NCI-H345 (cell line): ENCODE measurements at places on chromosomes 16 and 17.

DNA sequence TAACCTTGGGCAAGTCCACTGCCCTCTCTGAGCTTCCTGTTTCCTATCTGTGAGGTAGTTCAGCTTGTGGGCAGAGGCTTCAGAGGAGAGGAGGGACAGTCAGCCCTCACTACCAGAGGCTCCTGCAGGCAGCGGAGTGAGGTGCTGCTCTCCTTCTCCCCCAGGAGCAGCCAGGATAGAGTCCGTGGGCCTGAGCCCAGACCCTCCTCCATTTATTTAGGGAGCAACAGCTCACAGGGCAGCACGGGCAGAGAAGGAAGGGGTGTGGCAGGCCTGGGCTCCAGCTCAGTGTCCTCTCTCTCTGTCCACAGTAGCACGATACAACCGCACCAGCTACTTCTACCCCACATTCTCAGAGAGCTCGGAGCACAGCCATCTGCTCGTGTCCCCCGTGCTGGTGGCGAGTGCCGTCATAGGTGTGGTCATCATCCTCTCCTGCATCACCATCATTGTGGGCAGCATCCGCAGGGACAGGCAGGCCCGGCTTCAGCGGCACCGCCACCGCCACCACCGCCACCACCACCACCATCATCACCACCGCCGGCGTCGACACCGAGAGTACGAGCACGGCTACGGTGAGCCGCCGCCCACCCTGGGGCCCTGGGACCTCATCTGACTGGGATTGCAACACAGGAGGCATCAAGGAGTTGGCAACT lies 42.3 kb downstream of the BEAN1 start:
- DNase-seq, result no peak

- DNase-seq, result no peak
Observed at GRCh38 chr17:68910251-68910705, 44.9 kb downstream of the ABCA8 start.

DNA sequence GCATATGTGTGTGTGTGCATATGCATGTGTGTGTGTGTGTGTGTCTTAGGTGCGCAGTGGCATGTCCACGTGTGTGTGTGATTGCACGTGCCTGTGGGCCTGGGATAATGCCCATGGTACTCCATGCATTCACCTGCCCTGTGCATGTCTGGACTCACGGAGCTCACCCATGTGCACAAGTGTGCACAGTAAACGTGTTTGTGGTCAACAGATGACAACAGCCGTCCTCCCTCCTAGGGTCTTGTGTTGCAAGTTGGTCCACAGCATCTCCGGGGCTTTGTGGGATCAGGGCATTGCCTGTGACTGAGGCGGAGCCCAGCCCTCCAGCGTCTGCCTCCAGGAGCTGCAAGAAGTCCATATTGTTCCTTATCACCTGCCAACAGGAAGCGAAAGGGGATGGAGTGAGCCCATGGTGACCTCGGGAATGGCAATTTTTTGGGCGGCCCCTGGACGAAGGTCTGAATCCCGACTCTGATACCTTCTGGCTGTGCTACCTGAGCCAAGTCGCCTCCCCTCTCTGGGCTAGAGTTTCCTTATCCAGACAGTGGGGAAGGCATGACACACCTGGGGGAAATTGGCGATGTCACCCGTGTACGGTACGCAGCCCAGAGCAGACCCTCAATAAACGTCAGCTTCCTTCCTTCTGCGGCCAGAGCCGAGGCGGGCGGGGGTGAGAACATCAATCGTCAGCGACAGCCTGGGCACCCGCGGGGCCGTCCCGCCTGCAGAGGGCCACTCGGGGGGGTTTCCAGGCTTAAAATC lies 47.6 kb downstream of the IL21R start:
- no peak for DNase-seq

GRCh38 chr16:1295465-1295864 lies 14.0 kb upstream of the UBE2I start:
- DNase-seq, result no peak

GRCh38 chr16:15572329-15573001 lies 70.5 kb downstream of the MARF1 start:
- DNase-seq, result no peak

DNA sequence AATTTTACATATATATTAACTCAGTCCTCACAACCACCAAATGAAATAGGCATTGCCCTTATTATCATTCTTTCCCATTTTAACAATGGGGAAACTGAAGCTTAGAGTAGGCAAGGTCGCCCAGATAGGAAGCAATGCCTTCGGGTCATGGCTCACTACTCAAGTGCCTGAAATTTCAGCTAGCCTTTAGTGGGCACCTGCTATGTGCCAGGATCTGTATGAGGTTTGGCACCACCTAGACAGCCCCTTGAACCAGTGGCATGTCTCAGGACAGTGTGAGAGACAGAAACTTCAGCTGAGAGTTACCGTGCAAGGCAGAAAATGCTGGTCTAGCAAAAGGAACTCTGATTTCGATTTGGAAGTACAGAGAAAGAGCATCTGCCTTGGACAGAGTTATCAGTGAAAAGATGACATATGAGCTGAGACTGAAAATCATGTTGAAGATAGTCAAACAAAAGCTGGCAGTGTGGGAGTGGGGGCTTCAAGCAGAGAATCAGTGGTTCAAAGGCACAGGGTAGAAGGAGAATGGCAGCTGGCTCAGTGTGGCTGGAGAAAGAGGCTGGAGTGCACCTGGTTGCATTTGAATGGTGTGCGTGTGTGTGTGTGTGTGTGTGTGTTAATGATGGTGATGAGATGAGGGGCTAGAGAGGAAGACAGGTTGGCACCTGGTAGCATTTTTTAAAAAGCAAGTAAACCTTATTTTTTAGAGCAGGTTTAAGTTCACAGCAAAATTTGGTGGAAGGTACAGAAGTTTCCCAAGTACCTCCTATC lies 29.1 kb downstream of the CDH13 start:
- DNase-seq, result no peak

DNA sequence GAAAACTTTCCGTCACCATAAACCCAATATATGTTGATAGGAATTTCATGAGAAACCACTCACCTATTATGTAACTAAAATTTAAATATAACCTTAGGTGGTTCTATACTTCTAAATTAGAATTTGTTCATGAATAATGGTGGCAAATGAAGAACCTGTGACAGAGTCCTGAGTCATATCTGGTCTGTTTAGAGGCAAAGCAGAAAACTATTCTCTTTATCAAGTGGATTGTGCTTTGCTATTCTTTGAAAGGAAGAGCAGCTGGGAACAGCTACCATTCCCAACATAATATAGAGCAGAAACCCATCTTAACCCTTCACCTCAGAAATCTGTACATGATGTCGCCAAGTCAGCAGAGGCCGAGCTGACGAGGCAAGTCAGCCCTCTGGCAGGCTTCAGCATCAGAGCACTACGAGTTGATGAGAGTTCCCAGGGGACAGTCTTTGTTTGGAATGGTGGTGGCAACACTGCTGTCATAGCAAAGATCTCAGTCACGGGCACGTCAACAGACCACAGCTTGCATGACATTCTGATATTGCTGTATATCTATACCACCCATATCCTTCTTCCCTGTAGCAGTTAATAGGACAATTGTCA lies 631.9 kb upstream of the CA10 start:
- DNase-seq, result peak; percentile 75

- no peak for DNase-seq
Observed at GRCh38 chr17:60159479-60159866, 9.7 kb downstream of the CA4 start.

DNA sequence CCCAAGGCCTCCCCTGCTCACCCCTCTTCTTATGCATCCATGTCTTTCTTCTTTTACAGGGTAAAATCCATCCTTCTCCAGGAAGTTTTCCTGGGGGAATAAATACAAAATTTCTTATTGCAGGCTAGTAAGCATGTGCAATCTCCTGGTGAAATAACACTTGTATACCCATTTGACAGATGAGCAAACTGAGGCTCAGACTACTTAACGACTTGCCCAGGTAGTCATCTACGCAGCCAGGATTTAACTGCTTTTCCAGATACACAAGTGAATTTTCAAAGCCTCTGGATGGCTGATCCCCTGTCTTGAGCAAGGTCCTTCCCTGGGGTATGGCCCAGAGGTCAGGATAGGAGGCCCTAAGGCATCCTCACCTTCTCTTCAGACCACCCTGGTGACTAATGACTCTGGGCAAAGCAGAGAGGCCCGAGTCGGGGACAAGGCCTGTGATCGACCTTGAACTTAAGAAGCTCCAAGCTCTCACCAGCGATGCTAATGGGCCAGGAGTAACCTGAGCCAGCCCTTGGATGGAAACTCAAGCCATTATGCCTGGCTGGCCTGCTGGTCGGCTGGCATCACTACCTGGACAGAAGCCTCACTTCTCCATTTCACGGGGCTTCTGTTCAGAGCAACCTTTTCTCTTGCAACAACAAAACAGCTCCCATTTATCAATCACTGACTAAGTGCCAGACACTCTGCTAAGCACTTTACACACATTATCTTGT lies 33.1 kb downstream of the ZNF423 start:
- no peak for DNase-seq

DNA sequence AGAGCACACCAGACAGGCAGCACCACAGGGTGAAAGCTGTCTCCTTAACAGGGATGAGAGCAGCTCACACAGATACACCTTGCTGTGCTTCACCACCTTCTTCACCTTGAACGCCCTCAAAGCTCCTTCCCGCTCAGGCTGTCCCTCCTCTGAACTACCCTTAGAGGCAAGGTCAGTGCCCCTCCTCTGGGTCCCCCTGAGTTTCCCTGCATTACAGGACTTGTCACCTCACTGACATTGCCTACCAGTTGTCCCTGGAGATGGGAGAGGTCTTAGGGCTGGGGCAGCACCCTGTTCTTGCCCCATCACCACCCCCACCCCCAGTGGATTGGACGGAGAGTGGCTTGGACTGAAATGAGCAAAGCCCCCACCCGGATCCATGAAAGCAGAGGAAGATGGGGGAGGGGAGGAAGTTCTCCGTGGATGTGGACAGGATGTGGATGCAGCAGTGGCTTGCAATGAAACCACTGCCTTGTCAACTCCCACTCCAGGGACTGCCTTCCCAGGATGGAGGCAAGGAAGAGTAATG lies 73.2 kb upstream of the CDH5 start:
- no peak for DNase-seq

- no peak for DNase-seq
Observed at GRCh38 chr17:49520386-49521087, 25.4 kb downstream of the NGFR start.

GRCh38 chr17:11928436-11928835 lies 68.8 kb downstream of the ZNF18 start:
- no peak for DNase-seq

- no peak for DNase-seq
Observed at GRCh38 chr16:81888520-81889394, 109.7 kb downstream of the PLCG2 start.

GRCh38 chr17:34820248-34820801 lies 140.9 kb downstream of the CCT6B start:
- DNase-seq, result no peak

DNA sequence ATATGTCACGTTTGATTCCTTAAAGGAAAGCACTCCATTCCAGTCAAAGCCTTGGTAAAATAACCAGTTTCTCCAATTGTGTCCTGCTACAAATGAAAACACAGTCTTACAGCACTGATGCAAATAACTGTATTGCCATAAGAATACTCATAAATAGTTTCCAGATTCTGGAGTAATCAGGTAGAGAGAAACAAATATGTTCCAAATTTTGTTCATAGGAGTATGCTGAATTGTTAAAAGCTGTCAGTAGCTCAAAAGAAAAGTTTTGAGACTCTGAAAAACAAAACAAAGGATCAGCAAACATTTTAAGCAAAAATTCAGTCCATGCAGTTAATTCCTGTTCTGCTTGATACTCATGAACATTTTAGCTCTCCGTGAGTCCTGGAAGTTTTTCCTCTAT lies 7.8 kb downstream of the DHRS7B start:
- no peak for DNase-seq

DNA sequence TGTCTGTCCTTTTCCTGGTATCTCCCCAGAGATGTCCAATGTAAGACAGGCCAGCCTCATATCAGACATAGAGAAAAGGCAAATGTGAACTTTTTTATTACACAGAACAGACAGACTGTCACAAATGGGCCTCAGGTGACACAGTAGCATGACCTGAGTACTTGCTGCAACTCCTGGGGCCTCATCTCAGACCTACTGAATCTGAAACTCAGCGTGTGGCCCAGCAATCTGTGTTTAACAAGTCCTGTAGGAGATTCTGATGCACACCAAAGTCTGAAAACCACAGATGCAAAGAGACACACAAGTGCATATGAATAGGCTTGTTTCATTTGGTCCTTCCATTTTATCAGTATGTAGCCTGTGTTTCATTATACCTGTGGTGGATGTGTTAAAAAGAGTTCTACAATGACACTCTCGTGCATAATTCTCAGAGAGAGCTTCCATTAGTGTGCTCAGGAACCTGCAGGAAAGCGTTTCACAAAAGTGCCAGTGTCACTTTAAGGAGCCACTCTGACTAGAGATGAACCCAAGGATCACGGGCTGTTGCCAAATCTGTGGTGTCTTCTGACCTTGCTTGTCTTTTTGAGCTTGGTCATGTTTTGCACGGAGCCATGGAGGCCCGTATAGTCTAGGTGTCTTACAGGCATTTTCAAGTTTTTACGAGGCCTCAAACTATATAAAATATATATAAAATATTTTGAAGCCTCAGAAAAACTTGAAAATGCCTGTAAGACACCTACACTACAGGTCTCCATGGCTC lies 33.8 kb upstream of the NF1 start:
- DNase-seq, result no peak

DNA sequence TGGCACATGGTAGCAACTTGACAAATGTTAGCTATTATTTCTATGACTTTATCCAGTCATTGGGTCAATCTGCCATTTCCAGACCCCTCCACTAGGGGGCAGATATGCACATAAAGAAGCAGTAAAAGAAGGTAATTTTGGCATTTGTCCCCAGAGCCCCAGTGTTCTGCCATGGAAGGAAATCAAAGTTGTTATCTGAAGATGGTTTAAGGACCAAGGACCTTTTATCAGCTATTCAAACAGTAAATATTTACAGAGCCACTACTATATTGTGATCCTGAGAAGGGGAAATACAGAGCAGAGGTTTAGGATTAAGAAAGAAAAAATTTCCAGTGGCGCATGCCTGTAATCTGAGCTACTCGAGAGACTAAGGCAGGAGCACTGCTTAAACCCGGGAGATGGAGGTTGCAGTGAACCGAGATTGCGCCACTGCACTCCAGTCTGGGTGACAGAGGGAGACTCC lies 20.0 kb downstream of the TRAF4 start:
- peak; percentile 66 for DNase-seq

DNA sequence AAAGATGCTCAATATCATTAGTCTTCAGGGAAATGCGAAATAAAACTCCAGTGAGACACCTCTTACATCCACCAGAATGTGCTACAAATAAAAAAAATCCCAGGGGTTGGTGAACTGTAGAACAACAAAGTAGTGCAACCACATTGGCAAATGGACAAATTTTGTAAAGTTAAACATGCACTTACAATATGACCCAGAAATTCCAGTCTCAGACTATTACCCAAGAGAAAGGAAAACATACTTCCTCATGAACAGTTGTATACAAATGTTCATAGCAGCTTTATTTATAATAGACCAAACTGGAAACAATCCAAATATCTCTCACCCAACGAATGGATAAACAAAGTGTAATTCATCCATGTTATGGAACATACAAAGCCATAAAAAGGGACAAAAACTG lies 239.5 kb downstream of the ABCC12 start:
- no peak for DNase-seq

DNA sequence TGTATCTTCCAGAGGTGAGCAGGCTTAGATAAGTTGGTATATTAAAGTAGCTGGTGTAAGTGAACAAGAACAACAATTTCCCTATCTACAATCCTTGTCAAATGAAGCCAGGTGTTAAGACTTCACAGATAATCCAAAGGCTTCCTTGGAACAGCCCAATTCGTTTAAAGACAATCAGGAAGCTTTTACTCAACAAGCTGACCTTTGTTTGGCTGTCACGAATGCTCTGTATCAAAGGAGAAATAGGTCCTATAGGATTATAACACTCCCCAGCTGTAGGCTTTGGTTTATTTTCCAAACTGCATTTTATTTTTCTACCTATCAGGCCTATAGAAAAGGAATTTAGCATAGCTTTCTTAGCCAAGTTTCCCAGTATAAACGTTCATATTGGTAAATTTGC lies 766.5 kb upstream of the GOT2 start:
- DNase-seq, result no peak
